ENCODE measurements at places on chromosomes 12 and 14.

DNA sequence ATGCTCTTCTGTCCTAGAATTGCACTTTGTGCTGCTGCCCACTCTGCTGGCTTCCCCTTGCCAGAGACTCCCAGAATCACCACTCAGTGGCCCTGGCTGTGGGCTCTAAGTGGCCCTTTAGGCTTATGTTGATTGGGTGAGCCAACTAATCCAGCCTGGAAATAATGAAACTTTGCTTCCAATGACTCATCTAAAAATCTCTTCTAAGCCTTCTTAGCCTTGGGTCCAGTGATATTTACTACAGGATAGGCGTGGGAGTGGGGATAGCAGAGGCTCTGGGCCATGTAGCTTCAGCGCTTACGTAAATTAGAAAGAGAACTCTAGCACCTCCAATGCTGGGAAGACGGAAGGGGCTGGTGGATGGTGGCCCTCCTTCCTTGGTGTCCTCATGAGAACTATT lies 137.9 kb downstream of the TTC8 start:
- no peak for DNase-seq

DNA sequence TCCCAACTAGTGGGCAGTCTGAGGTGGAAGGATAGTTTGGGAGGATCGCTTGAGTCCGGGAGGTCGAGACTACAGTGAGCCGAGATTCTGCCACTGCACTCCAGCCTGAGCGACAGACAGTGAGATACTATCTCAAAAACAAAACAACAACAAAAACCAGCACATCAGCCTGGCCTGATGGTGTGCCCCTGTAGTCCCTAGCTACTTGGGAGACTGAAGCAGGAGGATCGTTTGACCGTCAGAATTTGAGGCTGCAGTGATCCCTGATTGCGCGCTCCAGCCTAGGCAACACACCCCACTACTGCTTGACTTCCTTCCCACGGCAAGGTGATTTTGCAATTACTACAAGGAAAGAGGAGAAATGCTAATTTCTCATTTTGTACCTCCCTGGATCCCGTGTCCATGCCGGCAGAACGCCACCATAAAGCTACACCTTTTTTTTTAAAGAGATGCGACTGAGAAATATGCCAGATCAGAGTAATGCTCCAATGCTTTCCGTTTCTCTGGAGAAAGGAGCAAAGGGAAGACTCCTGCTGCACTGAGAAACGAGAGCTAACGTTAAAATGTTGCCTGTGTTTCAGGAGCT lies 672 bp upstream of the SCFD1 start:
- DNase-seq, result no peak

DNA sequence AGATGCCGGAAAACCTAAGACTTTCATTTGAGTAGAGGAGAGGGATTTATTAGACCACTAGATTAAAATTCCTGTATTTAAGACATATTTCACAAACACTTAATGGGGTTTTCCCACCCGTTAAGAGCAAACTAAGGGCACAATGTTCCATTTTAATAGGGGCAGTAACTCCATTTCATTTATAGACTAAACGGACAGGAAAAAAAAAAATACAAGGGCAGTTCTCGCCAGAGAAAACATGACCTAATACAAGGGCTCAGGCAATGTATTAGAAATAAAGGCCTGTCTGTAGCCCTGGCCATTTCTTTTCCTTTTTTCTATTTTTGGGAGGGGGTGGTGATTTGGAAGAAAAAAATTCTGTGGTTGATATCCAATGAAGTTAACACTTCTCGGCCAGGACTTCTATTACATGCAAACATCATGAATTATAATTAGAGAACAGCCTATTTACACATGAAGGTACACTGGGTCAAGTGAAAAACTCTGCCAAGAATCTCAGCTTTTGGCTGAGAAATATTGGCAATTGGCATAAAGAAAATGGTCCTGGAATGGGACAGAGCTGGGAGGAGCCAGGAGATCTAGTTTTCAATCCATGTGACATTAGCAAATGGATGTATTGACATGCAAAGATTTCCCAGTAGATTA lies 641.1 kb upstream of the TBX3 start:
- no peak for DNase-seq

- no peak for DNase-seq
Measured at GRCh38 chr14:36317650-36318049, 2.8 kb downstream of the MBIP start.

GRCh38 chr12:12266389-12266872 lies 413 bp downstream of the LRP6 start:
- no peak for DNase-seq

DNA sequence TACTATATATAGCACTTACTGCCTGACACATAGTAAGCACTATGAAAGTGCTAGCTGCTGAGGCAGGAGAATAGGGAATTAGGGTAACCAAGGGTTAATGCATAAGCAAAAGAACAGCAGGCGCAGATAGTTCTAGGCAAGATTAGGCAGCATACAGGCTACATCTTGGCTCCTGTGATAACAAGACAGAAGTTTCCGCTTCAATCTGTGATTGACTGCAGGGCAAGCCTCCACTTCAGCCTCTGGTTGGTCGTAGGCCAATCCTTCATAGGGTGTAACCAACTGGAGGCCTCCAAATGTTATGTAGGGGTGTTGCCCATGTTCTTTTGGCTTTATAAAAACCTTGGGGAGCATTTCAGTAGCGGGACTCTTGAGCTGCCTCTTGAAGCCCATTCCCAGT lies 46.9 kb downstream of the KLHL28 start:
- no peak for DNase-seq

GRCh38 chr12:99916555-99916954 lies 68.2 kb downstream of the ANKS1B start:
- DNase-seq, result no peak

- no peak for DNase-seq
Measured at GRCh38 chr12:2268471-2269286, 215.9 kb downstream of the CACNA1C start.

DNA sequence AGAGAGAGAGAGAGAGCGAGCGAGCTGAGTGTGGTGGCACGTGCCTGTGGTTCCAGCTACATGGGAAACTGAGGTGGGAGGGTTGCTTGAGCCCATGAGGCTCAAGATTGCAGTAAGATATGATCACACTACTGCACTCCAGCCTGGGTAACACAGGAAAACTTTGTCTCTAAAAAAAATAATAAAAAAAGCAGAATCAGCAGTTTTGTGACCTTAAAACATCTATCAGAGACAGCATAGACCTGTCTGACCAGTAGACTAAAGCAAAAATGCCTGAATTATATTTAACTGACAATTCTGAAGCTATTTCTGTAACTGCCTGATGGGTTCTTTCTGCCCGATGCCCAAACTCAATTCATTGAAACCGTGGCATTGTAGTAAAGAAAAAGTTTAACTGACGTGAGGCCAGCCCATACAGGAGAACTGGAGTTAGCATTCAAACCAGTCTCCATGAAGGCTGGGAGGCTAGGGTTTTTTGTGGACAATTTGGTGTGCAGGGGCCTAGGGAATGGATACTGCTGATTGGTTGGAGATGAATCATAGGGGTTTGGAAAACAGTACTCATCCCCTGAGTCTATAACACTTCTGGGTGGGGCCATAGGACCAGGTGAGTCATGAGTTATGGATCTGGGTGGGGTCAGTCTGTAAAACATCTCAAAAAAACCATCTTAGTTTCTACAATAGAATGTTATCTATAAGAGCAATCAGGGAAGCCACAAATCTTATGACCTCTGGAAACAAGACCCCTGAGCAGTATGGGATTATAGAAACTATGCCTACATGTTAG lies 8.0 kb upstream of the RASSF8 start:
- DNase-seq, result no peak

- no peak for DNase-seq
Measured at GRCh38 chr12:78055545-78055944, 224.9 kb downstream of the NAV3 start.

GRCh38 chr14:71855399-71856036 lies 76.7 kb upstream of the RGS6 start:
- peak; percentile 67 for DNase-seq

- DNase-seq, result no peak
Measured at GRCh38 chr12:106190581-106190980, 51.8 kb upstream of the NUAK1 start.

GRCh38 chr12:101794574-101794973 lies 36.2 kb downstream of the GNPTAB start:
- no peak for DNase-seq

DNA sequence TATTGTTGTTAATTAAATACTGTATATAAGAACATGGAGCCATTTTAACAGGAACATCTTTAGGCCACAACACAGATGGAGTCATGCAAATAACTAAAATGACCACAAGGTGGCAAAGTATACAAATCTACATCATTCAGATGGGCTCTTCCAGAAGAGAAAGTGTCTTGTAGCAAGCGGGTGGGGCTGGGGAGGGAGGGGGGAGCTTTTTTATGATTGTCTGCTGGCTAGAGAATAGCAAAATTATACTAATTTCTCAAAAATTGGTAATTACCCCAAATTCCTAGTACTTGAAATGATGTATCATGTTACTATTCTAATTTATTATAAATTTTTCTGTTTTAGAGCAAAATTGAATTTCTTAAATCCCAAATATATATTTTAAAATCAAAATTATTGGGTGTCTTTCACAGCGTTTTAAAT lies 378.7 kb downstream of the PRKD1 start:
- peak; percentile 68 for DNase-seq

DNA sequence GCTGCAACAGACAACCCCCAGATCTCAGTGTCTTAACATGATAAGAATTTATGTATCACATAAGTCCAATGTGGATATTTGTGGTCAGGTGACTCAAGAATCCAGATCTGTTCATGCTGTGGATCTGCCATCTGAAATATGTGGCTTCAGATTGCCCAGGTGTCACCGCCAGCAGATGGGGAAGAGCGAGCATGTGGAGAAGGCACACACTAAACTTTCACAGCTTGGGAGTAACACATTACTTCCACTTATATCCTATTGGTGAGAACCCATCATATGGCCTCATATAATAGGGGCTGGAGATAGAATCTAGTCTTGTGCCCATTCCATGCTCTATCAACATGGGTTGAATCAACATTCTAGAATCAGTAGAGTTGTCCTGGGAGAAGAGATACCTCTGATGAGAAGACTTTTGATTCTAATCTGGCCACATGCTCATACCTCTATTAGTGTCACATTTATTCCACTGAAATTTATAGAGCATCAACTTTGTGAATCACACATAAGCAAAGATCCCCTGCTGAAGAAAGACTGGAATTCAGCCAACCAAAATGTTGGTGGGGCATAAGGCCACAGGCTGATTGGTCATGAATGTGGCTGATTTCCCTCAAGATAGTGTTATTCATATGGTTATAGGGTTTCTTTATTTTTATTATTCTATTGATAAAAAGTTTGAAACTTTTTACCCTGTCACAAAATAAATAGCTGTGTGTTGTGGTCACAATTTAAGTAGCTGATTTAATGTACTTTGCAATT lies 6.0 kb upstream of the CALCOCO1 start:
- no peak for DNase-seq

DNA sequence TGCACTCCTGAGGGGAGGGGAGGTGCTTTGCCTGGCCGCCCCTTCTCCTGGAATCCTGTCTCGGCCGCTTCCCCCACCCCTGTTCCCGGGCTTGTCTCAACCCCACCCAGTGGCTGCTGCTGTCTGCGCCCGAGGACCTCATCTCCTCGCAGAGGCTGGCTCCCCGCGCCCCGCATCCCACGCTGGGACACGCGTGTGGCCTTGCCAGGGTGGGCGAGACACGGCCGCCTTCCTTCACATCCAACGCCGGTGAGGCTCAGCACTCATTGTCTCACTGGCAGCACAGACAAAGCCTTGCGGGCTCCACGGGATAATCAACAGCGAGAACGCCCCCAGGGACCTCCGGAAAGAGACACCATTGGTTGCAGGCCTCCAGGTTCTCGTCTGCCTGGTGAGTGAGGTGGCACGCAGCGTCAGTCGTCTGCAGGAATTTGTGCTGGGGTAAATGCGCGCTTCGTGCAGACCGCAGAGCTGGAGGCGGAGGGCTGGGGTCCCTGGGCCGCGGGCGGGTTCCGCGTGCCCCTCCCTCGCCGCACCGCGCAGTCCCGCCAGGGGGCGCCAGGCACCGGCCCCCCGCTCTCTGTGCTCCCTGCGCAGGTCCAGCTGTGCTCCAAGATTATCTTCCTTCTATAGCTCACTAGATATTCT lies 26.8 kb downstream of the CCDC177 start:
- DNase-seq, result no peak

GRCh38 chr14:53295985-53296582 lies 143.0 kb upstream of the DDHD1 start:
- peak; percentile 23 for DNase-seq

- no peak for DNase-seq
Measured at GRCh38 chr12:124160097-124160756, 134.7 kb upstream of the RFLNA start.

GRCh38 chr14:68447581-68448251 lies 345.2 kb downstream of the ZFP36L1 start:
- no peak for DNase-seq

DNA sequence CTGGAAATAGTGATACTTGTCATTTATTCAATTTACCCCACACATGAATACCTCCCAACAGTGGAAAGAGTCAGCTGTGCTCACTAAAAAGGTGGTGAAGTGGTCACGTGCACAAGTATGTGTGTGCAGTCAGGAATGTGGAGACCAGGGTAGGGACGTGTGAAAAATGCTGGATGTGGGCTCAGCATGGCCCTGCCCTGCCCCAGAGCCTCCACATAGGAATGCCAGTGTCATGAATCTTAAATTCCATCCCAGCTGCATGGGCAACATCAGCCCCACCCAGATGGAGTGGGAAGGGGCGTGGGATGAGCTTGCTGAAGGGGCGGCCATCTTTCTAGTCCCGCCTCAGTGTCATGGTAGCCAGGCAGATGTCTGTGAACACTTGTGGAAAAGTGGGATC lies 87.7 kb downstream of the C12orf75 start:
- DNase-seq, result no peak

DNA sequence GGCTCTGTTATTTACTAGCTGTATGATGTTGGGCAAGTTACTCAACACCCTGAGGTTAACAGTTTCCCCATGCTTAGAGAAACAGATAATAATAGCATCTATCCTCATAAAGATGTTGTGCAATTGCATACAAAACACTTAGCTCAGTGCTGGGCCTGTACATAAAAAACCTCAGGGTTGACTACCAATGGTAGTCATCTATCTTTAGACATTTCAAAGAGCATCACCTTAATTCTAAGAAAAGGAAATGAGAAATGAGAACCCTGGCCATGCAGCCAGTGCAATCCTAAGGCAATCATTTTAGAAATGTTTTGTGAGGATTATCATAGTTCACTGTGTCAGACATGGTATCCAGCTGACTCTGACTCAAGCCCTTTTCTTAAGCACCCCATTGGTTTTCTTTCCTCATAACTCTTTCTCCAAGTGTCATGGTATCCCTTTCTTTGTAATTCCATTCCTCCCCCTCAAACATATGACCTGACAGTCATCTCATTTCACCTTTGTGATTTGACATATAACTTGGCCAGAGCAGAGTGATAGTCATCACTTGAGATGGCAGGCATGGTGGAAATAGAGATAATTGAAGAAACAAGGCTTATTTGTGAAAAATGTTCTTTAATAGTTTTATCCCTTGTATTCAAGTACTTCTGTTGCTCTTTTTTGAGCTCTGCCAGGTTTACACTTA lies 29.5 kb upstream of the OSBPL8 start:
- no peak for DNase-seq

DNA sequence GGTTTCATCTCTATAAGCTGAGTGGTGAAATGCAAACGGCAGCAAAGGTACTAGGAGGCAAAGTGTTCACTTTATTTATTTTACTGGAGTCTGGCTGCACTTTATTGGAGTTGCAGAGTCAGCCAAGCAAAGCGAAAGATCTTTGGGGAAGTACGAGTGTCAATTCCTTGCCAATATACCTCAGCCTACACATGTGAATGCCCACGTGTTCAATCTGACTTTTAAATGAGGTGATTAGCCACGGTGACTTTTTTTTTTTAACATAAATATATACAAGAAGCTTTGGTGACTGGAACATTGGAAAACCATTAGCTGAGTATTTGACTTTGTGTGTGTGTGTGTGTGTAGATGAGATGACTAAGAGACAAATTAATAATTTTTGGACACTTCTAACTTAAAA lies 178.8 kb downstream of the NTS start:
- no peak for DNase-seq

All from COLO829 (cell line).